Stimulated activated CD8-positive, alpha-beta memory T cell treated with anti-CD3 and anti-CD28 coated beads, Interleukin-15, amount 100 ng/mL, for 48 hours (primary cell): ENCODE measurements at places on chromosomes 5 and 9.

GRCh38 chr5:91977579-91977978 is 594.5 kb upstream of the ARRDC3 start:
- no peak for DNase-seq

- DNase-seq = no peak
These were observed 57.2 kb upstream of the LPAR1 start for GRCh38 chr9:111095441-111095840.

DNA sequence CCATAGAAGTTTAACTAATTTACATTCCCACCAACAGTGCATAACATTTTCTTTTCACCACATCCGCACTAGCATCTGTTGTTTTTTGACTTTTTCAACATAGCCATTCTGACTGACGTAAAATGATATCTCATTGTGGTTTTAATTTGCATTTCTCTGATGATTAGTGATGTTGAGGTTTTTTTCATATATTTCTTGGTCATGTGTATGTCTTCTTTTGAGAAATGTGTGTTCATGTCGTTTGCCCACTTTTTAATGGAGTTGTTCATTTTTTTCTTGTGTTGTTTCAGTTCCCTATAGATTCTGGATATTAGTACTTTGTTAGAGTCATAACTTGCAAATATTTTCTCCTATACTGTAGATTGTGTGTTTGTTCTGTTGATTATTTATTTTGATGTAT is 163.4 kb downstream of the FER start:
- no peak for DNase-seq

GRCh38 chr9:111975709-111976108 is 79.1 kb downstream of the UGCG start:
- no peak for DNase-seq

- no peak for DNase-seq
These were observed 35.2 kb downstream of the ZNF366 start for GRCh38 chr5:72472031-72472430.

GRCh38 chr5:154196955-154197652 is 6.6 kb downstream of the GALNT10 start:
- DNase-seq = no peak

- DNase-seq = peak; percentile 15
These were observed 226.5 kb upstream of the MAP3K1 start for GRCh38 chr5:56588636-56589480.

- DNase-seq = peak; percentile 8
These were observed 73.3 kb upstream of the PHF24 start for GRCh38 chr9:34884747-34885189.

- DNase-seq = no peak
These were observed 20.2 kb downstream of the NSG2 start for GRCh38 chr5:174065528-174066197.

DNA sequence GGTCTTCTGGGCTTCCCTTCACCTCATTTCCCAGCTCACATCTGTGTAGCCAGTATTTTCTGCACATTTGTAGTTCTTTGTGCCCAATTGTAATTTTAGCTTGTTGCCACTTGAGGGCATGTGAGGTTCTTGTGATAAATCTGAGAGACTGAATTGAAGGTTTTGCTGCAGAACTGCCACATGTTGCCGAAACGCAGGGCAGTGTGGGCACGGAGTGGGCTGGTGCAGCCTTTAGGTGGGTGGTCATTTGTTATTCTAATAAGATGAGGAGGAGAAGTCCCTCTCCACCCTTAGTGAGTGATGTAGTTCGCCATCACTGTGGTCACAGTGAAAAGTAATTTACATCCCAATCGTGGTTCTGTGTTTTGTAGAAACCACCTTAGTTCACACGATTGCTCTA is 21.2 kb downstream of the OTULIN start:
- DNase-seq = no peak

DNA sequence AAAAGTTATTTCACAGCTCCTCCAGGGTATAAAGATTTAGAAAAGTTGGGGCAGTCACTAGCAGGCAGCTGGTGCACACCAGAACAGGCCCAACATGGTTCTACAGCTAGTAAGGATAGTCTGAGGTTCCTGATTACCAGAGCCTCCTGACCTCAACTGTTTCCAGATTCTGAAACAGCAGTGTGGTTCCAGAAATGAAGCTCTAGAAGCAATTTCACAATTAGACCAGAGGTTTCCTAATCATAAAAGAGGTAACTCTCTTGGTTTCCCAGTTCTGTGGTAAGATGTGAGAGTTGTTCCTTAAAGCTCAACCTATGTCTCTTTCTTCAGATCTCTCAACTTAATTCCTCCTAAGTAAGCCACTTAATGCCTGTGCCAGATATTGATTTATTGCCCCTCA is 11.9 kb downstream of the AGTPBP1 start:
- no peak for DNase-seq

GRCh38 chr5:101585366-101585765 is 682.3 kb upstream of the ST8SIA4 start:
- no peak for DNase-seq

DNA sequence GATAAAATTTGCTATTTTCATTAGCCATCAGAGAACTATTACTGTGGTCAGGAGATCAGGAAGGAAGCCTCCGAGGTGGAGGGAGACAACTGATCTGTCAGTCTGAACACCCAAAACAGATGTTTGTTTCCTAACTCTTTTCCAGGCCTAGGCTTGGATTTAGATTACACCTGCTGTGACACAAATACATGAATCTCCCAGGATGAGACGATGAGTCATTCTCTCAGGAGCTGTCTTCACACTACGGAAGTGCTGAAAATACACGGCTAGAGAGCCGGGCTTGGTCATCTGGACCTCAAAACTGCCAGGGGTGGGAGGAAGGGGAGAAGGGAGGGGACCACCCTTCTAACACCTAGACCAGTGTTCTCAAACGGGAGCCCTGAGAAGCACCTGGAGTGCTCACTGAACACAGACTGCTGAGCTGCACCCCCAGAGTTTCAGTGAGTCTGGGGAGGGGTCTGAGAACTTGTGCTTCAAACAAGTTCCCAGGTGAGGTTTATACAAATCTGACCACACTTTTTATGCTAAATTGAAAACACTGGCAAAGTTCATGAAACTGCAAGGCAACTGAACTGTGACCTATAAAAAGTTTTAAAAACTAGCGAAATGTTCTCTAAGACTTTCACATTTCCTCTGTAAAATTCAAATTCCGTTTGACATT is 80.3 kb upstream of the EQTN start:
- no peak for DNase-seq

GRCh38 chr5:168342151-168342825 is 50.8 kb downstream of the WWC1 start:
- no peak for DNase-seq
